ENCODE measurements at places on chromosomes 16 and 17.

- DNase-seq: no peak
Measured at GRCh38 chr17:62588109-62588508, 39.4 kb upstream of the MRC2 start.

GRCh38 chr17:10370016-10370608, 2.7 kb downstream of the MYH13 start:
- no peak for DNase-seq

DNA sequence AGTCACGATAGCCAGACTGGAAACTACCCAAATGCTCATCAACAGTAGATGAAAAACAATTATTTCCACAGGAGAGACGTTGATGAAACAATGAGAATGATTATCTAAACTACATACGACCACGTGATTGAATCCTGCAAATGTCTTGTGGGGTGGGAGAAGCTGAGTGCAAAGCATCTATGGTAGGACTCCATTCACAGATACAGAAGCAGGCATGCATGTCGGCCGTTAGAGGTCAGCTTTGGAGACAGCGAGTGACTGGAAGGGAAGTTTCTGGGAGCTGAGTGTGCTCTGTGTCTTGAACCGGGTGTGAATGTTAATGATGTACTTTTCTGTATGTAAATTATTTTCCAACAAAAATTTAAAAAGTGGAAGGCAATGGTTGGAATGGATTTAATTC, 71.5 kb upstream of the DNAJA2 start:
- DNase-seq: peak; percentile 50

- DNase-seq: no peak
Measured at GRCh38 chr17:7408252-7408727, 645 bp downstream of the NLGN2 start.

GRCh38 chr17:56937687-56938086, 23.2 kb downstream of the COIL start:
- DNase-seq: no peak

GRCh38 chr17:37187262-37187661, 188.5 kb upstream of the C17orf78 start:
- no peak for DNase-seq

GRCh38 chr16:80526418-80527061, 14.3 kb upstream of the DYNLRB2 start:
- peak; percentile 84 for DNase-seq

DNA sequence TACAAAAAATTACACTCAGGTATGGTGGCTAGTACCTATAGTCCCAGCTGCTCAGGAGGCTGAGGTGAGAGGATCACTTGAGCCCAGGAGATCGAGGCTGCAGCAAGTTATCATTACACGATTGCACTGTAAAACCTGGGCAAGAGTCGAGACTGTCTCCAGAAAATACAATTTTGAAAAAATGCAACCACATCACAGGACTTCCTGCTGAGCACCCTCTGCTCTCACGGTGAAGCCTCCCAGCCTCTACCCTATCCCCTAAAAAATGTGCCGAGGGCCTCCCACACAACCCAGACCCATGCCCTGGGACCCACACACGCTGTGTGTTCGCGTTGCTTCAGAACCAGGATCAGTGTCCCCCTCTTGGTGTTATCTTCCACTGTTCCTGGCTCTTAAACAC, 236.1 kb downstream of the CPPED1 start:
- DNase-seq: no peak

DNA sequence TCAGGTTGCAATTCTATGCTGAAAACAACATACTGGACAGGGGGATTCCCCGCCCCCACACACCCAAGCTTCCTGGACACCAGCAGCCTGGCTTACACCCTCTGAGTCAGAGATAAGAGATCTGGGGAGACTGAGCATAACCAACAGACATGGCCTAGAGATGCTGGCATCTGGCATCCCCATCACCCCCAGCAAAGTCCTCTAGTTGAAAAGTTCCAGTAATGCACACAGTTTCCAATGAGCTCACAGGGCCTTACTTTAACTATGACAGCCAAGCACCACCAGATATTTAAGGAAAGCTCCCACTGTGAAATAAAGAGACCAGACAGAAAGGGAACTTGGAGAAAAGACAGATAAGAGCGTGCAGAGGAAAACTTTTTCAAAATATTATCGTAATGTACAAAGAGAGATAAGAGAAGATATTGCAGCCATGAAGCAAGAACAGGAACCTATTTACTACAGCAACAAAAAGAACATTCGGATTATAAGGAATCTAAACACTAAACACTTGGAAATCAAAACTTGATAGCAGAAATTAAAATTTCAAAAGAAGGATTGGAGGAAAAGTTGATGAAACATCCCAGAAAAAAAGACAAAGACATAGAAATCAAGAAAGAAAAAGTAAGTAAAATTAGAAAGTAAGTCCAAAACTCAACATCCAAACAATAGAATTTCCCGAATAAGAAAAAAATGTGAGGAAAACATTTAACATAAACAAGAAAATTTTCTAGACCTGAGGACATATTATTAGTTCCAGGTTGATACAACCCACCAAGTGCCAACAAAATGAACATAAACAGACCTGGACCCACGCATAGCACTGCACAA, 17.2 kb upstream of the ALOX15 start:
- peak; percentile 92 for DNase-seq

DNA sequence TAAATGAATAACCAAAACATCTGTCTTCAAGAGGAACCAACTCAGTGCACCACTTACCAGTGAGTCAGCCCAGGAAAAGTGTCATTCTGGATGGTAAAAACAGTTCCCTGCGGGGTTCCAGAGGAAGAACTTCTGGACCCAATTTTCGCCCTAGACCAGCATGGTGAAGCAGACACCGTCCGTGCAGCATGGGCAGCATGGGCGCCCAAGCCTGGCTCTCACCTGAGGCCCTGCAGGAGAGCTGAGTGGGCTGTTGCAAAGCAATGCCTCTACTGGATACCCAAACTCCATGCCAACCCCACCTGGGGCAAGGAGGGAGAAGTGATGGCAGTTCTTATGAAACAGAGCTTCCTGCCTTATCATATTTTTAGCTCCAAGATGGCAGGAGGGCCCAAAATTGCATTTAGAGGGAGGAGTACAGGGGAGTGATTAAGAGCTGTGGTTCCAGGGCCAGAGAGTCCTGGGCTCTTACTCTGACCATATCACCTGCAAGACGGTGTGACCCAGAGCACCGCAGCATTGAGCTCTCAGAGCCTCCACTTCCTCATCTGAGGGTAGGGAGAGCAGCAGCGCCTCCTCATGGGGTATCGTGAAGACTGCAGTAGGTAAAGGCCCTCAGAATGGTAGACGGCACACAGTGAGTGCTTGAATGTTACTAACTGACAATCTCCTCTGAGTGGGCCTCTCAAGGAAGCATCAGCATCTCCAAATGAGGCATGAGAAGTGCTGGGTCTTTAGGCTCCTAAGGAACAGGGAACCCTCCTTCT, 16.6 kb upstream of the INPP5K start:
- DNase-seq: peak; percentile 59

DNA sequence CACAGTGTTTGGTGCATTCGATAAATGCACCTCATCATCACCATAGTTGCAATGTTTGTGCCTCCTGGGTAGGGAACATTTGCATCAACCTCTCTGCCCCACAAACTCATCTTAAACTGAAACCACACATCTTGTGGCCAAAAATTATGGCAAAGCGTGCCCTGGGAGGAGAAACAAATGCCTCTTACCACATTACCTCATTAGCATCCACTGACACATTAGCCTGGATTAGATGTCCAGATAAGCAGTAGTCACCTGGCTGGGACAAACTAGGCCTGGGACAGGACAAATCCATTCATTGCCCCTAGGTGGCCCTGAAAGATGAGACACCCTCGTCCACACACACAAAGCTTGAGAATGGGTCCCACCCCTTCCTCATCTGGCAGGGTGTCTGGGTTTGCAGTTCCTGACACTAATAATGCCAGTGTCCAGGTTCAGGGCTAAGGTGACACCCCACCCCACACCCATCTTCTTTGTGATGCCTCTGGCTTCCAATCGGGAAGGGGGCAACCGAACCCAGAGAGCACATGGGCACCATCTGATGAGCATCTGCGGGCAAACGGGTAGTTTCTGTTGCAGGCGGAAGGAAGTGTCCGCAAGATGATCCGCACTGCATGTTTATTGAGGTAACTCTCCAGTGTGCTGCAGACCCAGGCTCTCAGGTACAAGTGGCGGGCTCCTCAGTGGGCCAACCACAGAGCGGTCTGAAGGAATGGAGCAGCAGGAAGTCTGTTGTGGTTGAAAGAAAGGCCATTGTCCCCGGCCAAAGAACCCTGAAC, 8.6 kb downstream of the XYLT1 start:
- DNase-seq: no peak

- DNase-seq: no peak
Measured at GRCh38 chr17:7260651-7261378, 1.5 kb downstream of the CLDN7 start.

GRCh38 chr17:58352596-58353388, 791 bp upstream of the SUPT4H1 start:
- DNase-seq: peak; percentile 57

DNA sequence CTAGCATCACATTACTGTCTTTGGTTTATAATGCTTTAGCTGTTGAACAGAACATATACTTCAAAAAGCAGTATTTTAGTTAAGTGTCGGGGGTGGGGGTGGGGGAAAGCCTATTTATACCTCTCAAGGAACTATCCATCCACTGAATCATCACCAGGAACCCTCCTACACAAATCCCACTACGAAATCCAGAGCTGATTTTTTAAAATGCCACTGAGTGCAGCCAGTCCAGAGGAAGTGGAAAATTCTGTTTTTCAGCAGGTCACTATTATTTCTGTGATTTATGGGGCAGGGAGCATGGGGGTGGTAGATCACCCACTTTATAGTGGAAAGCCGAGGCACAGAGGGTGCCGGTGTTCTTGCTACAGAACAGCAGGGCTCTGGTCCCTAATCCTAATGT, 284.1 kb downstream of the SOX9 start:
- no peak for DNase-seq

GRCh38 chr16:72739577-72739976, 308.4 kb downstream of the ZFHX3 start:
- DNase-seq: no peak

DNA sequence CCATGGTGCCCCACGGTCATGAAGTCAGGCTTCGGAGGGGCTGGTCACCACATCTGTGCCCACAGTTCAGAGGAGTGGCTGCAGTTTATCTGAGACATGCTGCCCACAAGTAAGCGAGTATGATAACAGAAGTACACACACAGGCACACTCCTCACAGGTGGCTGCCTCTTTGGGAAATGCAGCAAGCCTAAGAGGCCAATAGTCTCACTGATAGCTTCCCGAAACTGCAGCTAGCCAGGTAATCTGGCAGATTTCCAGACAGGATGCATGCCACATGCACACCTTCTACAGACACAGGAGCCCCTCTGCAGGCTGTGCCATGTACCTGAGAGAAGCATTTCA, 12.6 kb upstream of the GFOD2 start:
- DNase-seq: no peak

All from suppressor macrophage treated with lipopolysaccharide for 1 hour (primary cell).